Myocyte (in vitro differentiated cells): ENCODE measurements at places on chromosomes 4 and X.

DNA sequence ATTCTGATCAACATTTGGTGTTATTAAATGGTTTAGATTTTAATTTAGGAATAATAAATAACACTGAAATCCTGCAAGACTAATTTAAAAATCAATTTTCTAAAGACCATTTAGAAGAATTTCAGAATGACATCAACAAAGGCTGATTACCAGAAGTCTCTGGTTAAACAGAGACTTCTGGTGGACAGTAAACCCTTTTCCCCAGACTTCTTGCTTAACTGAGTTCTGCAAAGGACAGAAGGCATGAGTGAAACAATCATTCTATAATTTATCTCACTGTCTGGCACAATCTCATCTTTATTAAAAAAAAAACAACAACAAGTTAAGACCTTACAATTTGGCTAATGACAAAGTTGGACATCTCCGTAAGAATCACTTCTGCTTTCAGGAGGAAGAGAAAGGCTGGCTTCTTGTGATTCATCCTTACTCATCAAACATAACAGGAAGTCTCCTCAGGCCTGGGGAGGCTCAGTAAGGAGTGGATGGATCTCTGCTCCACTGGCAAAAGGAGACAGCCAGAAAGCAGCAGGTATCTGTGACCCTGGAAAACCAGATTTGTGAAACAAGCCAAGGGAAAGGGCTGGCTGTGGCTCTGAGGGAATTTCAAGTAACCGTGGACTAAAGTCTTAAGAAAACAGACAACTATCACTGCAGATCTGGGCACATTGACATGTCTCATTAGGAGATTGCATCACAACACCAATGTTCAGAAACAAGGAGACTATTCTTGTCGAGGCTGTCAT is 908 bp upstream of the TLR6 start:
- DNase-seq: peak; percentile 69

- peak; percentile 72 for DNase-seq
These were observed 174.2 kb upstream of the JADE1 start for GRCh38 chr4:128635141-128635954.

DNA sequence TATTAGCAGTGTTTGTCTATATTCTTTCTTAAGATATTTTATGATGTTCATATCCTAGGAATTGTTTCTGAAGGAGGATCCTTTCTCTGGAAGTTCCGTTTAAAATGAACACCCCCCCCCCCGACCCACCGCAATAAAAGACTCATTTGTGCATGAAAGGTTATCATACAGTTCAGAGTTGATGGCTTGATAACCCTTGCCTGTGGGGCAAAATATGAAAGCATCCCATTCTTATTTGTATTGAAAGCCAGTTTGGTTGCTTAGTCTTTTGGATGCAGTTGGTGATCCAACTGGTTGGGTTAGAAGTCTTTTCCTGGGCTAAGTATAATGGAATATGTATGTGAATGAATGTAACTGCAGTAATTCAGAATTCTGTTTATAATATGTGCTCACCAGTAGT is 8.3 kb downstream of the INTS6L start:
- no peak for DNase-seq

DNA sequence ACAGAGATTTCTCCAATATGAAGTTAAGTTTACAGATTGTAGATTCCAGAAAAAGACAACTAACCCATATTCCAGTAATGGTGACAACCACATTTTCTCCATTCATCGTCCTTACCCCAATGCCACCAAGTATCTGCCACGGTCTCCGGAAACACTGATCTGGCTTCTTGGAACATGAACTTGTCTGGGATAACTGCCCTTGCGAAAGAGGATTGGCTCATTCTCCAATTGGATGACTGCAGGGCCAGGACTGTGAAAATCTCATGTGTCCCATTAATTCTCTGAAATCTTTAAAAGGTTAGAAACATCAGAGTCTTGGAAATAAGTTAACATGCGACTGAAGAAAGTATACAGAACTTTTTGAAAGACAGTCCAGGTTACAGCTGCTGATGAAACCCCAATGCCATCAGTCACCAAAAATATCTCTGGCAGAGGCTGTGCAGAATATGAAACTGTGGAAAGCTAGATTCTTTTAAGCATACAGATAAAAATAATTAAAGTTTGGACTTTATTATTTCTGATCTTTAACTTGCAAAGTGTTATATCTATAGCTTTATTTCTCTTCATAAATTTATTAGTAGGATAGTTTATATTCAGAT is 496.9 kb downstream of the PPARGC1A start:
- DNase-seq: peak; percentile 40

DNA sequence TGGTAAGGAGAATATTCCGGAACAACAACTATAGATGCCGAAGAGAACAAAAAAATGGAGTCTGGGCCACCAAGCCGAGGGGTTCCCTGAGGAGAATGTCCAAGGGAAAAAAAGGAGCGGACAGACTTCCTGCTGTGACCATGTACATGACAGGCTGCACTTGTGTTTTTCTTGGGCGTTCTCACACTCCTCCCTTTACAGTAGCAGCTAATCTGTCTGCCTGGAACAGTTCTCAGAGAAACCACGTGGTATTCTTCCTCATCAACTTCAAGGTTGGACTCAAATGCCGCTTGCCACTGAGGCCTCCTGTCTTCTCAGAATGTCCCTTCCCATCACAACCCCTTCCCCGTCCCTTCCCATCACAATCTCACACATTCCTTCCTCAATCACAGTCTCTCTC is 30.8 kb upstream of the MTNR1A start:
- no peak for DNase-seq

DNA sequence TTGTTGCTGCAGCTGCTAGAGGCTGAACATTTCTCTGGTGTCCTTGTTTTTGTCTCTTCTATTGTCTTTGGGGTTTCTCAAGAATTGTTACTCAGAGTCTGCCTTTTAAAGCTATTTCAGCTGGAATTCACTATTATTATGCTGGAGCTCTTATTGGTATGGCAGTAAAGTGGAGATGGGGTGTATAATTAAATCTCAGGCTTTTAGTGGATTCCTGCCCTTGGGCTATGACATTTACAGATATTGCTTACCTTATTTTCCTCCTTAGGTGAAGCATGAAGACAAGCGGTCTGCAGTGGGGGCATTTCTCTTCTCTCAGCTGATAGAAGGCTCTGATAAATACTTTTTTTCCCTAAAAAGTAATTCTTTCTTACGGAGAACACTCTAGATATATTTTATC is 1656.6 kb upstream of the IGFBP7 start:
- no peak for DNase-seq

DNA sequence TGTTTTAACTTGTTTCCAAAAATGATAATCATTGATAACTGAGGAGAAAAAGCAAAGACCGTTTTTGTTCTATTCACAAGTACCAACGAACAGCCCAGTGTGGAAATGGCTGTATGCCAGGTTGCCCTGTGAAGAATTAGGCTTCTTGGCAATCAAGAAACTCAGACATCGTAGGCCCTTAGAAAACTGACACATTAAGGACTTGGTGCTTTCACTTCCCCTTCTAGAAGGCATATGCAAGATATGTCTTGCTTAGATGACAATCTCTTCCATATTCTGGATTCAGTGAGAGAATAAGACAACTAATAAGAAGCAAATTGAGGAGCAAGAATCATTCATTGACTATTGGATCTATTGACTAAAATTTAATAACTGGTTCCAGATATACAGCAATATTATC is 56.6 kb downstream of the ANAPC10 start:
- no peak for DNase-seq

GRCh38 chrX:308821-309520 is 9.6 kb downstream of the GTPBP6 start:
- DNase-seq: no peak

DNA sequence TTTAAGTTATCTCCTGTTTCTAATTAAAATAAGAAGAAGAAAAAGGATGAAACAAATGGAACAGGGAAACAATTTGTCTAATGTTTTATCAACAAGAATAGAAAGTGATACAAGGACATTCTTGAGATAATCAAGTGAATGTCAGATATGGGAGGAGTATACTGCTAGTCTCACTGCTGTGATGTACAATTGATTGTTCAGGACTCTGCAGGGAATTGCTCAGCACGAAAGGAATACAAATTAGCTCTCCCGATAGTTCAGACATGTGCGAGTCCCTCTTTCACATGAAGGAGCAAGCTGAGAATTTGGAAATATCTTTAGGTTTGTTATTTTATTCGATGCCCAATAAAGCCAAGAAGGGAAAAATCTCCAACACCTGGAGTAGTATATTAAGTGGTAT is 57.3 kb upstream of the FSTL5 start:
- no peak for DNase-seq

- no peak for DNase-seq
These were observed 60.3 kb downstream of the DLG3 start for GRCh38 chrX:70504772-70505450.

GRCh38 chr4:123649250-123649644 is 252.7 kb downstream of the SPRY1 start:
- no peak for DNase-seq

DNA sequence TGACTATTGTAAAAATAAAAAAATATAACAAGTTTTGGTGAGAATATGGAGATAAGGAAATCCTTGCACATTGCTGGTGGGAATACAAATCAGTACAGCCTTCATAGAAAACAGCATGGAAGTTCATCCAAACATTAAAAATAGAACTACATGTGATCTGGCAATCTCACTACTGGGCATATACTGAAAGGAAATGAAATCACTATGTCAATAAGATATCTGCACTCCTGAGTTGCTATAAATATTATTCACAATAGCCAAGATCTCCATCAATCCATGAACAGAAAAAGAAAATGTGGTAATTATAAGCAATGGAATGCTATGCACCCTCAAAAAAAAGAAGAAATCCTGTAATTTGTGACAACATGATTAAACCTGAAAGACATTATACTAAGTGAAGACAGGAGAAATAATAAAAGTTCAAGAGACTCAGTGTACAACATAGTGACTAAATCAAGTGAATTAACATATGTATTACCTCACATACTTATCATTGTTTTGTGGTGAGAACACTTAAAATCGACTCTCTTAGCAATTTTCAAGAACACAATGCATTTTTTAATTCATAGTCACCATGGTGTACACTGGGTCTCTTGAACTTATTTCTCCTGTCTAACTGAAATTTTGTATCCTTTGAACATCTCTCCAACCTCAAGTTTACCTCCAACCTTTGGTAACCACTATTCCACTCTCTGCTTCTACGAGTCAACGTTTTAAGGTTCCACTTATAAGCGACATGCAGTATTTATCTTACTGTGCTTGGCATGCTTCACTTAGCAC is 1703.7 kb upstream of the AGA start:
- no peak for DNase-seq

DNA sequence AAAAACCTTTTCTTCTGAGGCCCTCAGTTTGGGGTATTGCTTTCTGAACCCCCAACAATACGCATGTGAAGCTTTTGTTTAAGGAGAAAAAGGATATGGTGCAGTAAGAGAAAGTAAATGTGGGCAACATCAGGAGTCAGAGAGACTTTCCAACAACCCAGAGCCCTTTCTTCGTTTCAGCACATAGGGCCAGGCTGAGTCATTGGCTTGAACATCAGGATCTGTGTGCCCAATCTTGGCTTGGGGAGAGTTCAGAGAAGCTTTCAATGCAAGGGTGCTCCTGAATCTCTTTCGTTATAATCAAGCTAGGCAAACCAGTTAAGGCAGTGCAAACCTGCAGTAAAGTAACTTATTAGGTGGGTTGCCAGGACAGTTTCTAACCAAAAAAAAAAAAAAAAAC is 191.2 kb downstream of the FRMPD4 start:
- no peak for DNase-seq

DNA sequence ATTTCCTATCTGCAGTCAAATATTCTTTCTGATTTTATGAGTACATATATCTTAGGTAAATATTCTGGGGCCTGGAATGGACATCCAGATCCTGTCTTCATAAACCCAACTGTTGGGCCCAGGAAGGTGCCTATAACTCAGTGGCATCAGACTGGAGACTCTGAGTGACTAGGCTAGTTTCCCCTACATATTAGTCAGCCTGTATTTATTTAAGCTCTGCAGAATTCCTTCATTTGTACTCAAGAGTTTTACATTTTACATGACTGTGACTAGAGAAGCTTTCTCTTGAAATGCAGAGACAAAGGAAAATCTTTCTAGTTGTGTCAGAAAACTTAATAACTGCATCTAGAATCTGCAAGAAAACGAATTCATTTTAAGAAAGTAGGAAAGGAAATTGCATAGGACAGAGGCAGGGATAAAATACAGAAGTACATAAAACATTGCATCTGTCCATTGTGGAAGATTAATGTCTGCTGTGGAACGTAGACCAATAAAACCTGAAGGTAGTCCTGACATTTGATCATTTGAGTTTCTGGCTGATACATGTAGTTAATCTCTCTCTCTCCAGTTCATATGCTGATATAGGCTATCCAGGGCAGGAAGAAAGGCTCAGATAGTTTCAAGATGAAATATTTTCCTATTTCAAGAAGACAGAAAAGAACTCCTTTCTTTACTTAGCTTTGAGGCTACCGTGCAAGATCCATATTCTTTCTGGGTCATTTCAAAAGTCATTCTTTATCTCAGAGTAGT is 78.2 kb downstream of the OPHN1 start:
- DNase-seq: no peak

DNA sequence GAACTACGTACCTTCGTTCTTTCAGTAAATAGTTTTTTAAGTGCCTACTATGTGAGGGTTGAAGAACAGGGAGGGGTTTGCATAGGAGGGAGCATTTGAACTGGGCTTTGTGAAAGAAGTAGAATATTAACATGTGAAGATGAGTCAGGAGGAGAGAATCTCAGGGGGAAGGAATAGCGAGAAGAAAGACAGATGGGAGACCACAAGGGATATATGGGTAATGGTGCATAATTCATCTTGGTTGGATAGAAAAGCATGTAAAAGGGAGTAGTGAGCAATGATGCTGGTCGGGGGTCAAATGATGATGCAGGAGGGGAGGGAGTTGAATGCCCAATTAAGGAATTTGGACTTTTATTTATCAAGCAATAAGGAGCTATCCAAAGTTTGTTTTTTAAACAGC is 52.7 kb downstream of the TMEM164 start:
- DNase-seq: no peak

GRCh38 chr4:73734530-73735001 is 5.8 kb upstream of the CXCL8 start:
- no peak for DNase-seq

DNA sequence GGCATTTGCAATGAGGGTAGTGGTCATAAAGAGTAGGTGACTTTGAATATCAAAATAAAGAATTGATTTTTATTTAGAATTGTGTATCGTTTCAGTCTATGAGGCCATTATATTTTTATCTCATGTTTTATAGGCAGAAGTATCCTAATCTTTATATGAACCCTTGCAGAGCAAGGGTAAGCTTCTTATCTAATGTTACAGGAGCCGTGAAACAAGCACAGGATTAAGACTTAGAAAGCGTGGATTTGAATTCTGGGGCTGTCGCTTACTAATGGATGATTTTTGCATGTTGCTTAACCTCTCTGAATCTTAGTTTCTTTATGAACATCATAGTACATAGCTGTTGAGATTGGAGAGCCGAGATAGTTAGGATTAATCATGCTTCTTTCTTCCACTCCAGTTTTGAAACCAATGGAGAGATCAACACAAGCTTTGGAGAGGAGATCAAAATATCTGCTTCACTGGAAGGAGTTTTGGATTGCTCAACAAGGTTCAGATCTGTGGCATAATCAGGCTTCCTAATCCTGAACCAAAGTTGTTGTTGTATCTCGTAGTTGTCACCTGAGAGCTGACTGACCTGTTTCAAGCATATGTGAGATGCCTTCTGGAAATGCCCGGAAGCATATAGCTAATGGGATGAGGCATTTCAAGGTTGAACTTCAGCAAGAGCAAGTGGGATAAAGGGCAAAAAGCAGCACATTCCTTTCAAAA is 166.9 kb upstream of the GK2 start:
- DNase-seq: no peak

- peak; percentile 81 for DNase-seq
These were observed at the start of gene ZNF827 for GRCh38 chr4:145938618-145939440. Gene ZNF827 (minus strand): TSS chr4:145938823. CDS start chr4:145938407, 416 bp downstream.
